ENCODE measurements at places on chromosomes 16 and 17.

DNA sequence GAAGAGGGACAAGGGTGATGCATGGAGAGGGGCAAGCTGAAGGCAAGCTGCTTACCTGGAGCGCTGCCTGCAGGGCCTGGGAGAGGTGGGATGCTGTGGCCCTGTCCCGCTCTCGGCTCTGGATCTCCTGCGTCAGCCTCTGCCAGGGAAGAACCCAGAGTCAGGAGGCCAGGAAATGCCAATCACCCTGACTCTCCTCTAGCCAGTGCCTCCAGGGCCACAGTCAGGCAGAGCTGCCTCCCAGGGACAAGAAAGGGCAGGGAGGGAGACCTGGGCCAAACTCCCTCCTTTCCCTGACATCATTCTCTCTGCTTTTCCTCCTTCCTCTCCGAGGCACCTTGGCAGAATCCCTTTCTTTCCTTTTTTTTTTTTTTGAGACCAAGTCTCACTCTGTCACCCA lies 11.3 kb downstream of the CDK3 start:
- DNase-seq = no peak

DNA sequence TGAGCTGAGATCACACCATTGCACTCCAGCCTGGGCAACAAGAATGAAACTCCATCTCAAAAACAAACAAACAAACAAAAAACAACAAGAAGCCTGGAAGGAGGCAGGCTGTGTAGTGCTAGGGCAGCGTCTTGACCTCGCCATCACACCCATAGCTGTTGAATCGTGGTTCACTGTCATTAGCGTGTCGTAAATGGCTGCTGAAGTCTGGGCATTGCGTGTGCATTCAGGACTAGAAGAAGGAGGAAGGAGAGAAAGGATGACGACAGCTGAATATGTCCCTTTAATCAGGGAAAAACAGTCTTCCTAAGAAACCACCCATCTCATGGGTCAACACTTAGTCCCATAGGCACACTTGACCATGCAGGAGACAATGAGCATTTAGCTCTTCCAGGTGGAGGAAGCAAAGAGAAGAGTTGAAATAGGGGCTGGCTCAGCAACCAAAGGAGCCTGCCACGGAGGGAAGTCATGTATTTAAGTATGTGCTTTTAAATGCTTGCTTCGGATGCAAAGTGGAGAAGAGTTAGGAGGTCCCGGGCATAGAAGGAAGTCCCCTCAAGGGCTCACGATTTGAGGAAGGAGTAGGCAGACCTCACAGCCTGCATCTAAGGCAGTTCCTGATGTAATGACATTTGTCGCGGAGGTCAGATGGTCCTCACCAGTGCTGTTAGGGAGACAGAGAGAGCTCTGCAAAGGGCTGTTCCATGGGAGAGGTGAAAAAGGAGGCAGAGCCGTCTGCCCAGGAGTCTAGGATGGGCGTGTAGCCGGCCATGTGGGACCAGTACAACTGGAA lies 8.8 kb downstream of the PRSS22 start:
- no peak for DNase-seq

- DNase-seq = no peak
Observed at GRCh38 chr16:83928341-83929055, 24.5 kb upstream of the OSGIN1 start.

- DNase-seq = no peak
Observed at GRCh38 chr16:86905302-86905701, 327.0 kb downstream of the FOXL1 start.

DNA sequence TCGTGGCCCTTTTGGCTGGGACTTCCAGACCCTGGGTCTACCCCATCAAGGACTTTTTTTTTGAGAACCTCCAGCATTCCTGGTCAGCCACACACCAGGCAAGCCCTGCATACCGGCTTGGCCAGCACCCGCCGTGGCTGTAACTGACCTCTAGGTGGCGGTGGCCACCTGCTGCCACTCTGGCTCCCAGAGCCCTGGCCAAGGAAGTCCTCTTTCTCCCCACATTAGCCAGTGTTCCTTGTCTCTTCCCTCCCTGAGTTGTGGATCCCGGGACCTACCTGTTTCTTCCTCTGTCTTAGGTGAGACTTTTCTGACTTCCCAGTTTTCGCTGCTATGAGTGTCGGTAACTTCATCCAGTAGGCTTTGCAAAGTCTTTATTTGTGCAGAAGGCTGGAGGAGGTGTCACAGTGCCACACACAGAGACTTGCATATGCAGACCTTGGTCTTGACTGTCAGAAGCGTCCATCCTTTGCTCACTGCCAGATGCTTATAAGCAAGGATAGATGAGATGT lies 348.3 kb downstream of the CPPED1 start:
- DNase-seq = no peak

- DNase-seq = no peak
Observed at GRCh38 chr16:68762996-68763756, 26.1 kb downstream of the CDH1 start.

DNA sequence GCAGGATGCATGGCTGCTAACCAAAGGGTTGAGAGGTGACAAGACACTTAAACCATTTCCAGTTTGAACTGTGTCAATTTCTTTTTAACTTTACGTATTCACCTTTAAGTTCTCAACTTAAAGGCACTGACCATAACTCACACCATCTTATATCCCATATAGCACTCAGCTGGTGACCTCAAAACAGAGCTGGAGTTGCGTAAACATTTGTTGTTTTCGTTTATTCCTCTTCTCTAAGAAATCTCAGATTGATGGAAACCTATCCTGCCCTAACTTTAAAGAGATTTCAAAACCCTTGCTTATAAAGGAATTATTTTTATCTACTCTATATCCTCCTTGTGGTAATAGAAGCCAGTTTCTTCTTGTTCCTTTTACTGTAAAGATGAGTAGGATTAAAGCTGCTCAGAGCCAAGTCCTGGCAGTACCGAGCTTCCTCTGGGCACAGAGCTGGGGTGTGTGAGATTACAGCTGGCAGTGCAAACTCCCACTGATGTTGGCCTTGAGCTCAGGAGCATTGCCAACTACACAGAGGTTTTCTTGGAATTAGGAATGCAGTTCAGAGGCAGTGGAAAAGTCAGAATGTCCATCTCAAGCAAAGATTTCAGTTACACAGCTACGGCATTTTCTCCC lies 1.3 kb downstream of the KCTD2 start:
- no peak for DNase-seq

DNA sequence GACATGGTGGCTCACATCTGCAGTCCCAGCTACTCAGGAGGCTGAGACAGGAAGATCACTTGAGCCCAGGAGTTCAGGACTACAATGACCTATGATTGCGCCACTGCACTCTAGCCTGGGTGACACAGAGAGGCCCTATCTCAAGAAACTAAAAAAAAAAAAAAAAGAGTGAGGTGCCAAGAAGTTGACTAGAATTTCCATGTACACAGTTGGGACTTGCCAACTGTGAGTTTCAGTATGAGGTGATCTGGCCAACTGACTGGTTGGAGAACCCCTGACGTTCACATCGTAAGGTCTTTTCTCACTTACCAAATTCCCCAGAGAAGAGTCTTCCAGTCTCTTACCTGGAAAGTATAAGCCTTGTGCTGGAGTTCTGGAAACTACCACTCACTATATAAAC lies 3.1 kb upstream of the MED11 start:
- no peak for DNase-seq

- no peak for DNase-seq
Observed at GRCh38 chr16:15635926-15636325, 7.0 kb downstream of the MARF1 start.

- DNase-seq = no peak
Observed at GRCh38 chr16:82882982-82883835, 256.4 kb downstream of the CDH13 start.

DNA sequence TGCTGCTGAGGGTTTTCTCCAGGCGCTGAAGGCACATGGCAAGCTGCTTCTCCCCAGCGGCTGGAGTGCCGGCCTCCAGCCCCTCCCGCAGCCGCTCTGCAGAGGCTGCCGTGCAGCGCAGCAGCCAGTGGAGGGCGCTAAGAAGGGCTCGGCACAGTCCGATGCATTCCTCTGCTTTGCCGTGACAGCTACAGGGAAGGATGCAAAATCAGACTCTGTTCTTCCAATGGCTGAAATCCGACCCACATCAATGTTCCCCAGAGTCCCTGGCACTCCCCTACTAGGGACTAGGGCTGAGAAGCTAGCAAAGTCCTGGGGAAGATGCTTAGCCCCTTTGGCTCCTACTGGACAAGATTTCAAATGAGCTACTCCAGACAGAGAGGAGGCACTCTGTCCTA lies 19.0 kb downstream of the MED24 start:
- peak; percentile 26 for DNase-seq

DNA sequence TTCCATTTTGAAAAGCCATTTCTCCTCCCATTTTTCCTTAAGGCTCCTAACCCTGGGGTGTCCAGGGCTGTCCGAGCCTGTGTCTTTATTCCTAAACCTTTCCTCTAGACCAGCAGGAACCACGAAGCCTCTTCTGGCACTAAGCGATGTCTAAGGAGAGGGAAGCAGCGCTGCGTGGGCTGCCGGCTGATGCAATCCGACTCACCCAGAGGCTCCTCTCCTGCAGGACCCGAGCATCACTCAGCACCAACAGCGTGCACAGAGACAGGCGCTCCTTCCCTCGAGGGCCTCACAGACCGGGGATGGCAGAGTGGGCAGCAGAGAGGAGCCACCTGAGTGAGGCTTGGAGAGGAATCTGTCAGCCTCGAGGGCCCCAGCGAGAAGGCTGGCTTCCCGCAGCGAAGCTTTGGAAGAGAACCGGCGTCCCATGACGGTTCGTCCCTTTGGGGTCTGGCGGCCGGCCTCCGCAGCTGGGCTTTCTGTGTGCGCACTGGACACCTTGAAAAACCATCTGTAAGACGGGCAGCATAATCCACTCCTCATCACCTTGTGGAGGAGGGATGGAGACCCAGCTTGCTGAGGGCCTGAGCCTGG lies 174.3 kb downstream of the FOXL1 start:
- DNase-seq = no peak

- no peak for DNase-seq
Observed at GRCh38 chr16:84318091-84318975, 23.7 kb downstream of the WFDC1 start.

GRCh38 chr17:51869387-51869786 lies 289.1 kb downstream of the CA10 start:
- DNase-seq = no peak

DNA sequence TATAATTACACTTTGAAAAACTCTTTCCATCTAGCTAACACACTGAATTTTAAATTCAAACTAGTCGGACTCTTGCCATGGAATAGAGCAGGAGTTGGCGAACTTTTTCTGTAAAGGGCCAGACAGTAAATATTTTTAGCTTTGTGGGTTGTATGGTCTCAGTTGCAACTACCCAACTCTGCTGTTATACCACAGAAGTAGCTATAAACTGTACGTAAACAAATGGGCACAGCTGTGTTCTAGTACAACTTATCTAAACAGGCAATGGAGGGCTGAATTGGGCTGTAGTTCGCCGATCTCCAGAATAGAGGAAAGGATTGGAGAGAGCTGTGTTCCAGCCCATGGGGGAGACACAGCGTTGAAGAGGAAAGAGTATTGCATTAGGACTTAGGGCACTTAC lies 8.7 kb downstream of the CNTROB start:
- DNase-seq = no peak

DNA sequence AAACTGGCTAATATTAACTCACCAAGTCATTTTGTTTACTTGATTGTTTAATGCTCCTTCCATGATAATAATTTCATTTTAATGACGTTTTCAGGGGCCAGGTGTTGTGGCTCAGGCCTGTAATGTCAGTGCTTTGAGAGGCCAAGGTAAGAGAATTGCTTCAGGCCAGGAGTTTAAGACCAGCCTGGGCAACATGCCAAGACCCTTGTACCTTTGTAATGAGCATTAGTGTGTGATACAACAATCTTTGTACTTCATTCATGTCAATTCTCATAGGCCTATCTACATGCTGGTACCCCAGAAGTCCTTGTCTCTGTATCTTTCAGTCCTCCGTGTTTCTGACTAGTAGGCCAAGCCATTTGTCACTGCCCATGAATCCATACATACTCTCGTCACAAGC lies 296.9 kb downstream of the ZFHX3 start:
- DNase-seq = no peak

DNA sequence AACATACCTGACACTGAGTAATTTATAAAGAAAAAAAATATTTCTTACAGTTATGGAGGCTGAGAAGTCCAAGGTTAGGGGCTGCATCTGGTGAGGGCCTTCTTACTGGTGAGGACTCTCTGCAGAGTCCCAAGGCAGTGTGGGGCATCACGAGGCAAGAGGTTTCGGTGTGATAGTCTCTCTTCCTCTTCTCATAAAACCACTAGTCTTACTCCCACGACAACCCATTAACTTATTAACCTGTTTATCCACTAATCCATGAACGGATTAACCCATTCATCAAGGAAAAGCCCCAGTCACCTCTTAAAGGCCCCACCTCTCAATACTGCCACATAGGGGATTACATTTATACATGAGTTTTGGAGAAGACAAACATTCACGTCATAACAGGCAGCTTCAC lies 20.1 kb downstream of the CIITA start:
- DNase-seq = no peak

- DNase-seq = no peak
Observed at GRCh38 chr17:74251051-74251450, 23.0 kb upstream of the DNAI2 start.

DNA sequence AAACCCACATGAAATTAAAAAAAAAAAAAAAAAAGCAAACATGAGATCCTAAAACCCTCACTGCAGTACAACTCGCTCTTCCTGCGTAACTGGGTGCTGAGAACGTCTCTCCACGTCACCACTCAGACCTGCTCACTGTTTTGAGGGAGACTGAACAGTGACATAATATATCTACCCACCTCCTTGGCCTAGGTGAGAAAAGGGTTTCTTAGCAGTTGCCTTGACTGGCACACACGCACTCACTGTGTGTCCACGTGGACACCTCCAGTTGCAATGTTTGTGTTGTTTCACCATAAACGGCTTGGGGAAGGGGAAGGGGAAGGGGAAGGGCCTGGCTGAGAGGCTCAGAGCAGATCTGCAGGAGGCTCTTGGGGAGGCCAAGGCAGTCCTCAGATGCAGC lies 32.0 kb downstream of the FANCA start:
- no peak for DNase-seq

GRCh38 chr16:16137110-16137509 lies 86.2 kb downstream of the ABCC6 start:
- DNase-seq = no peak

DNA sequence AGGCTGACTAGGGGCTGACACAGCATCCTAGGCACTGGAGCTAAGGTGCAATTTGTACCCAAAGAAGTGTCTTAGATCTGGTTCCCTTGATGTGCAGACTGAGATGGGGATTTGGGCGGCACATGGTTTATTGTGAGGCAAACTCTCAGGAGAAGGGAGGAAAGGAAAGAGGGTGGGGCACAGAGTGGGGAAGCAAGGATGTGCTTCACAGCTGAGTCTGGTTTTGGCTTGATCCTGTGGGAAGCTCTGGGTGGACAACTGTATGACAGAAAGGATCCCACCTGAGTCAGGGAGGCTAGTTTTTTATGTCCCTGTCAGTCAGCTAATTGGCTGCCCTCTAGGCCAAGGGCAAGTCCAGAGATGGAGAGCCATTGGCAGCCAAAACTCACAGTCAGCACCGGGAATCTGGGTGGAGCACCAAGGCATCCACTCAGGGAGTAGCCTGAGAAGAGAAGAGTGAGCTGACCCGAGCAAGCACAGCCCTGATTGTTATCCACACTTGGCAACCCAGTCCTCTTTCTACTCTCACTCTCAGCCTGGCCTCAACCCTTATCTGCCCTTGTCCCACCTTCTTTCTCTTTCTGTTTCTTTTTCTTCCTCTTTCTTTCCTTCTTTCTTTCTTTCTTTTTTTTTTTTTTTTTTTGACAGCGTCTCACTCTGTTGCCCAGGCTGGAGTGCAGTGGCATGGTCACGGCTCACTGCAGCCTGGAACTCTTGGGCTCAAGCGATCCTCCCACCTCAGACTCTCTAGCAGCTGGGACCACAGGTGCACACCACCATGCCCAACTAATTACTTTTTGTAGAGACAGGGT lies 12.0 kb downstream of the ARL4D start:
- DNase-seq = no peak
